ENCODE measurements at places on chromosomes 7 and 10. TPM values are rescaled to one million over a fixed set of nuclear protein-coding genes. Genes with fewer than 3 reads are reported as not detected.

SEMA3C gene
- 103 TPM for total RNA-seq

GRCh38 chr7:98125759-98126158 is 19.1 kb downstream of the LMTK2 start:
- DNase-seq: no peak

GRCh38 chr10:118701529-118702323 is 53.0 kb downstream of the CACUL1 start:
- DNase-seq: no peak

GRCh38 chr10:78383378-78384048 is 349.9 kb downstream of the RPS24 start:
- DNase-seq: no peak

GATA3 gene
- 0.48 TPM for total RNA-seq

NME8 gene
- not detected for total RNA-seq

DNA sequence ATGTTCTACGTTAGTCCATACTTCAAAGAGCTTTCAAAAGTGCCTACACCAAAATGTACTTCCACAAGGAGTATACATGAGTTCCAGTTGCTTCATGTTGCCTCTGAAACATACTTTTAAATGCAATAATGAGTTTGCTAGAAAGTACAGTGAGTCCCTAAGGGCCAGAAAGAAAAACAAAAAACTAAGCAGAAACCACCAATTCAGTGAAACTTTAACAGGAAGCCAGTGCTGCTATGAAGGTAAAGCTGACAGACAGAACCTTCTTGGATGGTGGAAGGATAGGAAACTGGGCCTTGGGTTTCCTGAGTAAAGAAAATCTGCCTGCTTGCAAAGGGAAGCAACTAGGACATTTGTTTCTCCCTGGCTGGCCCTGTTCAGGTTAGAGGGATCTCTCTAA is 104.2 kb downstream of the CTTNBP2 start:
- DNase-seq: no peak

- DNase-seq: no peak
Observed at GRCh38 chr10:77249901-77250459, 387.6 kb downstream of the KCNMA1 start.

DENND11 gene
- 32.3 TPM for total RNA-seq

DNA sequence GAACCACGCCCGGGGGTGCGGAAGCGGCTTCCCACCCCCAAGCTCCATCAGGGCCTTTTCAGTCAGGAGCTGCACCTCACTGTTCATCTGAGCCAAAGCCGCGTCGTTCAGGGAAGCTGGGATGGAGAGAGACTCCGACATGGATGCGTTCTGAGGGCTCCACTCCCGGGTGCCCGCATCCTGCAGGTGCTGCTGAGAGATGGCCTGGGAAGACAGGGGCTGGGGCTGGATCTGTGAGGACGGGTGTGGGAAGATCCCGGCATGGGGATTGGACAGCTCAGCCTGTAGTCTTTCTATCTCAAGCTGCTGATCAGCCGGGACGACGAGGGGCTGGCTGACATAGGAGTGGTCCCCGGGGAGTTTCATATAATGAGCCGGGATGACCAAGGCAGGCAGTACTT is 45.0 kb upstream of the NMT2 start:
- DNase-seq: no peak
